ENCODE measurements at places on chromosomes 1 and 21. TPM values are rescaled to one million over a fixed set of nuclear protein-coding genes. Genes with fewer than 3 reads are reported as not detected.
A peak's percentile ranks its signal among the peaks of the same experiment; 100 is the strongest.

DNA sequence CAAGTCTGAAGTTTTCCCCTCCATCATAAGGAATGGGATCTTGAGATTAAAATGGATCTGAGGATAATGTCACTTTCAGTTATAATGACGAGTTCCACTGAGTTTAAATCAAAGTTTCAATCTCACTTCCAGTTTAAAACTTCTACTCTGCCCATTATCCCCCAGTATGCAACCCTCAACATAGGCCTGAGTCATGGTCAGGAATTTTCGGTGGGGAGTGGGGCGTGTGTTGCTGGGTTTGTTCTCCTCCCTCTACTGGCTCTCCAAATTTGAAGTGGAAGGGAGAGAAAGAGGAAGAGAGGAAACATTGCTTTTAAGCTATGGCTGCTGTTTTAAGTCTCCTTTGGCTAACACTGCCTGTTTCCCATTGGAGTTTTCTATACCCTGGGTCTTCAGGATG is 152.9 kb downstream of the TM2D1 start:
- H3K27ac ChIP-seq: no peak overlapping the region
- DNase-seq: no peak
- no peak overlapping the region for H3K4me3 ChIP-seq
- H3K36me3 ChIP-seq: peaks cover 3% of the 10 kb centered on the region
- H3K27me3 ChIP-seq: peaks cover 23% of the 10 kb centered on the region

DNA sequence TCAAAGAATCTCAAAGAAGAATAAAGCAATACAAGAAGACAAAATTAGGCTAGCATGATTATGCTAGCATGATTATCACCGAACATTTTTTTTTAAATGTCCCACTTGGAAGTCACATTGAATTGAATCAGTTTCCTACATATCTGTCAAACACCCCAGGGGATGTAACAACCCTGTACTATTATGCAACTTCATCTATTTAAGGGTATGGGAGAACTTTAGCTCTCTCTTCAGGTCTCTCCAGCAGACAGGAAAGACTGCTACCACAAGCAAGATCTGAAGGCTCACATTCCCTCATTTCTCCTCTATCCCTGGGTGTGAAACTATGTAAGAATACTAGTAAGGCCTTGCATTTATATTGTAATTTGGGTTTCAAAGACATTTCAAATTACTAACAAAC is 52.8 kb downstream of the EDEM3 start:
- H3K4me3 ChIP-seq: no peak overlapping the region
- H3K36me3 ChIP-seq: peaks cover 43% of the 10 kb centered on the region
- no peaks in the 10 kb centered on the region for H3K27me3 ChIP-seq

The TENT5C gene
- total RNA-seq: 0.05 TPM

The TSPAN1 gene
- total RNA-seq: 0.68 TPM

DNA sequence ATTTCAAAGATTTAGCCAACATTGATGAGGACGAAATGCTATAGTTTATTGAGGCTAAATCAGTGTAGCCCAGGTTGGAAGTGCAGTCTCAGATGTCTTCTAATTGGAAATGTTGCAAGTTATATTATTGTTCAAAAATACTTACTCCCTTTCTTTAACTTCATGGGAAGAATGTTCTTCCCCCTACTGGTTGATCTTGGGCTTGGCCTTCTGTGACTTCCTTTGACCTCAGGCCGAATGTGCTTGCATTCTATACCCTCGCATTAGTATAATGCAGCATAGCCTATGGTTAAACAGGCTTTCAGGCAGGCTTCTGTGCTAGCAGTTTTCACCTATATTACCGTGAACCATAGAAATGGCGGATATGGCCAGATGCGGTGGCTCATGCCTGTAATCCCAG is 77.3 kb downstream of the RPE65 start:
- no peak overlapping the region for H3K4me3 ChIP-seq
- H3K27ac ChIP-seq: no peak overlapping the region
- H3K4me1 ChIP-seq: peaks cover 18% of the 10 kb centered on the region
- no peak for DNase-seq

DNA sequence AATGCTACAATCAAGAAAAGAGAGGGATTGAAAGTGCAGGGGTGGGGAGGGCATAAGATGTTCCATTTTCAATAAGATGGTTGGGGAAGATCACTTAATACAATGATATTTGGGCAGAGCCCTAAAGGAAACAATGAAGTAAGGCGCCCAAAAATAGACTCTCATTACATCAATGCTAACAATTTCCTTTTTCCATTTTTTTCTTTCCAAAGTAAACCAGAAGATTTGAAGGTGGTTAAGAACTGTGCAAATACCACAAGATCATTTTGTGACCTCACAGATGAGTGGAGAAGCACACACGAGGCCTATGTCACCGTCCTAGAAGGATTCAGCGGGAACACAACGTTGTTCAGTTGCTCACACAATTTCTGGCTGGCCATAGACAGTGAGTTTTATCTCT is 16.8 kb downstream of the IFNAR2 start:
- no peak overlapping the region for H3K4me3 ChIP-seq
- H3K27me3 ChIP-seq: no peaks in the 10 kb centered on the region
- H3K4me1 ChIP-seq: no peaks in the 10 kb centered on the region

DNA sequence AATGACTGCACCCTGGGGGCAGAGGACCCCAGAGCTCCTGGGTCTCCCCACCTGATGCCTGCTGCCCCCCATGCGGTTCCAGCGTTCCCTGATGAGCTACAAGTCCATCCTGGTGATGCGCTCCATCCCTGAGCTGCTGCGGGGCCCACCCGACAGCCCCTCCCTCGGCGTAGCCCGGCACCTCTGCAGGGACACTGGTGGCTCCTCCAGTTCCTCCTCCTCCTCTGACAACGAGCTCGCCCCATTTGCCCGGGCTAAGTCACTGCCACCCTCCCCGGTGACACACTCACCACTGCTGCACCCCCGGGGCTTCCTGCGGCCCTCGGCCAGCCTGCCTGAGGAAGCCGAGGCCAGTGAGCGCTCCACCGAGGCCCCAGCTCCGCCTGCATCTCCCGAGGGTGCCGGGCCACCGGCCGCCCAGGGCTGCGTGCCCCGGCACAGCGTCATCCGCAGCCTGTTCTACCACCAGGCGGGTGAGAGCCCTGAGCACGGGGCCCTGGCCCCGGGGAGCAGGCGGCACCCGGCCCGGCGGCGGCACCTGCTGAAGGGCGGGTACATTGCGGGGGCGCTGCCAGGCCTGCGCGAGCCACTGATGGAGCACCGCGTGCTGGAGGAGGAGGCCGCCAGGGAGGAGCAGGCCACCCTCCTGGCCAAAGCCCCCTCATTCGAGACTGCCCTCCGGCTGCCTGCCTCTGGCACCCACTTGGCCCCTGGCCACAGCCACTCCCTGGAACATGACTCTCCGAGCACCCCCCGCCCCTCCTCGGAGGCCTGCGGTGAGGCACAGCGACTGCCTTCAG is 35.5 kb downstream of the TRIM11 start:
- no peaks in the 10 kb centered on the region for H3K36me3 ChIP-seq
- H3K4me1 ChIP-seq: peaks cover 2% of the 10 kb centered on the region
- DNase-seq: no peak
- H3K27me3 ChIP-seq: no peaks in the 10 kb centered on the region
- no peak overlapping the region for H3K27ac ChIP-seq

GRCh38 chr1:18100491-18101063 is 7.0 kb upstream of the IGSF21 start:
- no peak overlapping the region for H3K4me3 ChIP-seq
- no peaks in the 10 kb centered on the region for H3K4me1 ChIP-seq
- no peak for DNase-seq
- H3K36me3 ChIP-seq: no peaks in the 10 kb centered on the region
- H3K27me3 ChIP-seq: peaks cover 14% of the 10 kb centered on the region

DNA sequence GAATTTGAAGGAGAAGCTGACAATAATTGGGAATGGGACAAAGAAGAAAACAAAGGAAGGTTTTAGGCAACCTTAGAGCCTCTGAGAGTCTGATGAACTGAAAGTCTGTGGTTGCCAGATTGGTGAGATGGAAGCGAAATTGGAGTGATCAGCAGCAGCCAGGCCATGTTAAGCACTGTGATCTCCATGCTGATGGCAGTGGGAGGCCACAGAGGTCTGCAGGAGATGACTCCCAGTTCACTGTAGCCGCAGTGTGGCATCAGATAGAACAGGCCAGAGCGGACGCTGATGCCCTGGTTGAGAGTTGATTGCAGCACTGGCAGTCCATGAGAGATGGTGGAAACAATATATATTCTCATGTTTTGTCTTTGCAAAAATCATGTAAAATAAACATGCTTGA is 137.4 kb upstream of the L1TD1 start:
- H3K4me3 ChIP-seq: no peak overlapping the region
- no peaks in the 10 kb centered on the region for H3K36me3 ChIP-seq
- H3K27me3 ChIP-seq: no peaks in the 10 kb centered on the region
- H3K4me1 ChIP-seq: peaks cover 14% of the 10 kb centered on the region
- no peak for DNase-seq

The WNT3A gene
- not detected for total RNA-seq

The LRP8 gene
- 4.4 TPM for total RNA-seq

DNA sequence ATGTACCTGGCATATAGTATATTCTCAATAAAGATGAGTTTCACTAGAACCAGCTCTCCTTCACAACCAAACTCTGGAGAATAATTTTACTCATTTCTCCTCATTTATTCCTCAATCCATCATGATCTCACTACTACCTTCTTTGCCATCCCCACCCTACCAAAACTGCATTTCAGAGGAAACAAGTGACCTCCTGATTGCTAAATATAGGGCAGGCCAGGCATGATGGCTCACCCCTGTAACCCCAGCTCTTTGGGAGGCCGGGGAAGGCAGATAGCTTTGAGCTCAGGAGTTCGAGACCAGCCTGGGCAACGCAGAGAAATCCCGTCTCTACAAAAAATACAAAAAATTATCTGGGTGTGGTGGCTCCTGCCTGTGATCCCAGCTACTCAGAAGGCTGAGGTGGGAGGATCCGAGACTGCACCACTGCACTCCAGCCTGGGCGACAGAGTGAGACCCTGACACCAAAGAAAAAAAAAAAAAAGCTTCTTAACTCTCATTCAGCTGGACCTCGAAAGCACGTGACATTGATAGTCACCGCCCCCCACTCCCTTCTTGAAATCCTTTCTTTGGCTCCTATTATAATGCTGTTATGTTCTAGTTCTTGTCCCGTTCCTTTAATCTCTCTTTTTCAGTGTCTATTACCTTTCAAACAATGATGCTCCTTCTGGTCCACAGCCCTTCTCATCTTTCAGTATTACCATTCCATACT is 2.1 kb downstream of the TESK2 start:
- H3K4me3 ChIP-seq: peak overlapping the region; percentile 10
- DNase-seq: no peak
- H3K27me3 ChIP-seq: peaks cover 14% of the 10 kb centered on the region
- peaks cover 2% of the 10 kb centered on the region for H3K4me1 ChIP-seq
- no peaks in the 10 kb centered on the region for H3K36me3 ChIP-seq
- H3K27ac ChIP-seq: no peak overlapping the region

DNA sequence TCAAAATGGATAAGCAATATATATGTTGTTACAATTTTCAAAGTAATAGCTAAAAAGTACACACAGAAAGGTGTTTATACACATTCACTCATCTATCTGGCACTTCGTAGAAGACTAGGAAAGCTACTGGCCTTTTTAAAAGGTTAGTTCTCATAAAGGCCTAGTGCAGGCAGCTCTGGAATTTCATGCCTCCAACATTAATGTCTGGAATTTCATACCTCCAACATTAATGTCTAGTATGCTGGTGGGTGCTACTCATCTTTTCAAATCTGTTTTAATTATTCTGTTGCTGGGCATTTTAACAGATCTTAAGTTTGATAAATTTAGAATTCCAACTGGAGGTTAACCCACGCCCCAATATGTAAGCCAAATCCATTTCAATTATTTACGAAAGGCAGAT is 124.2 kb downstream of the AKT3 start:
- no peaks in the 10 kb centered on the region for H3K27me3 ChIP-seq
- no peak overlapping the region for H3K4me3 ChIP-seq
- no peak for DNase-seq
- H3K36me3 ChIP-seq: peaks cover 4% of the 10 kb centered on the region
- H3K27ac ChIP-seq: no peak overlapping the region

The STIL gene
- total RNA-seq: 4.7 TPM

- H3K36me3 ChIP-seq: no peaks in the 10 kb centered on the region
- H3K27ac ChIP-seq: no peak overlapping the region
- no peak overlapping the region for H3K4me3 ChIP-seq
- H3K27me3 ChIP-seq: no peaks in the 10 kb centered on the region
- DNase-seq: no peak
- H3K4me1 ChIP-seq: no peaks in the 10 kb centered on the region
Observed at GRCh38 chr1:57033222-57034001, 67.6 kb upstream of the C8B start.
